Heart left ventricle (tissue), 16 donors: ENCODE measurements at places on chromosomes 3 and 15. TPM values are rescaled to one million over a fixed set of nuclear protein-coding genes. Genes with fewer than 3 reads are reported as not detected.

DNA sequence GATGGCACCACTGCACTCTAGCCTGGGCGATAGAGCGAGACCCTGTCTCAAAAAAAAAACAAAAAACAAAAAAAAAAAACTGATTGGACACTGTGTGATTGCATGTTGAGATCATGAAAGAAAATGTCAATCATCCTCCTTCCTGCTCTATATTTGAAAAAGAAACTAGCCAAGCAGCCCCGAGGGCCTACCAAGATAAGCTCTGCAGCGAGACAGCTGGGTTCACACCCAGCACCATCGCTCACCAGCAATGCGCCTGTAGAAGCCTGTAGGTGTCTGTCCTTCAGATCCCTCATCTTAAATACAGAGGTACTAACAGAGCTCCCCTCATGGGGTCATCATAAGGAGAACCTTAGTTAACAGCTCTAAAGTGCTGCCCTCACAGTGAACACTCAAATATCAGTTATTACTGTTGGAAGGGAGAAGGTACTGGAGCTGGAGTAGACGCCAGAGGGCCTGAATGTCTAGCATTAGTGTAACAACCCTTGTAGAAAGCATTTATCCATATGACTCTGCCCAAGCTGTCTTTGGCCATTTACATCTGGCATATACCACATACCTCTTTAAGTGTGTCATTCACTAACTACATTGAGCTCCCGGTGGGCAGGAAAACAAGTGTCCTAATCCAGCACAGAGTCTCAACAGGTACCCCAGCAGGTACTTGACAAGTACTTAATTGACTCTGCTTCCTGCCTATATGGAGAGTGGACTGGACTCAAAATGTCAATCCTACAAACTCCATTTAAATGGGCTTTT lies 22.9 kb downstream of the MYLK start:
- no peak overlapping the region for H3K4me3 ChIP-seq
- H3K27me3 ChIP-seq, result no peaks in the 10 kb centered on the region
- DNase-seq, result no peak
- H3K4me1 ChIP-seq, result no peaks in the 10 kb centered on the region
- no peaks in the 10 kb centered on the region for H3K36me3 ChIP-seq

- H3K4me3 ChIP-seq, result no peak overlapping the region
- no peaks in the 10 kb centered on the region for H3K36me3 ChIP-seq
- H3K27me3 ChIP-seq, result peaks cover 74% of the 10 kb centered on the region
- no peak for DNase-seq
- peaks cover 22% of the 10 kb centered on the region for H3K4me1 ChIP-seq
These were observed 7.9 kb downstream of the FOXL2 start for GRCh38 chr3:138938877-138939560.

- H3K27me3 ChIP-seq, result no peaks in the 10 kb centered on the region
- no peaks in the 10 kb centered on the region for H3K36me3 ChIP-seq
- DNase-seq, result no peak
- no peaks in the 10 kb centered on the region for H3K4me1 ChIP-seq
- H3K27ac ChIP-seq, result no peak overlapping the region
These were observed 493.1 kb downstream of the FHIT start for GRCh38 chr3:60758171-60758570.

The SLCO2A1 gene
- 13.9 TPM for total RNA-seq
